ENCODE measurements at places on chromosomes 12 and 14.
A peak's percentile ranks its signal among the peaks of the same experiment; 100 is the strongest.

GRCh38 chr12:76643438-76643837, 83.9 kb upstream of the OSBPL8 start:
- no peak for DNase-seq

- DNase-seq: no peak
Observed at GRCh38 chr14:93778453-93778852, 9.8 kb downstream of the PRIMA1 start.

- DNase-seq: no peak
Observed at GRCh38 chr14:51592836-51593235, 58.9 kb upstream of the FRMD6 start.

GRCh38 chr14:103886304-103887169, 39.2 kb upstream of the PPP1R13B start:
- no peak for DNase-seq

DNA sequence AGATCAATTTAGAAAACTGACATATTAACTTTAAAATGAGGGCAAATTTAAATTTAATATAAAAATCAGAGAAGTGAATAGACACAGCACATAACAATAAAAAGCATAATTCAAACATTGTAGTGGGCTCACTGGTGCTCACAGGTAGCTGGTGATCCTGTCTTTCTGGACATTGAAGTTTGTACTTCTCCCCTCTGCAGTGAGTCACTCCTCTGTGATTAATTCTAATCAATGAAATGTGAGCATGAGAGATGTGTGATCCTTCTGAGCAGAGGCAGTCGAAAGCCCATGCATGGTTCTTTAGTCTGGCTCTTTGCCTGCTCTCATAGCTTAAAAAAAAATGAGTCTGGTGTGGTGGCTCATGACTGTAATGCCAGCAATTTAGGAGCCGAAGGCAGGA, 59.0 kb upstream of the RERGL start:
- no peak for DNase-seq

GRCh38 chr14:69315301-69315700, 55.3 kb downstream of the GALNT16 start:
- no peak for DNase-seq

GRCh38 chr12:52020539-52021336, 14.0 kb downstream of the TAMALIN start:
- no peak for DNase-seq

DNA sequence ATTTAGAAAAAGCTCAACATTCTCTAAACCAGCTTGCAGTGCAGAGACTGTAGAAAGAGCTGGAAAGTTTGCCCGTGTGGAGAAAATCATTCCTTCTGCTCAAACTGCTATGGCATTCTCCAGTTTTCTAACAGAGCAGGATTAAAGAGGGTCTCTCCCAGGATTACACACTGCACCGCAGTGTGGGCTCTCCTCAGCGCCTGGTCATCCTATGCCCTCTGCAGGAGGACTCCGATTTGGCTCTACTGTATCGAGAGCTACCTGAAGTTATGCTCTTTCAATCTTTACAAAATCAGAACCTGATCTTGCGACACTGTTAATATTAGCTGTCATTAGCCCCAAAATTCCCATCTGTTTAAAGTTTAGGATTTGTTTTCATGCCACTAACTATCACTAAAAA, 33.0 kb downstream of the BHLHE41 start:
- no peak for DNase-seq

GRCh38 chr12:67674417-67674816, 25.9 kb downstream of the DYRK2 start:
- no peak for DNase-seq

- DNase-seq: no peak
Observed at GRCh38 chr14:75825147-75825592, 156.6 kb downstream of the TGFB3 start.

DNA sequence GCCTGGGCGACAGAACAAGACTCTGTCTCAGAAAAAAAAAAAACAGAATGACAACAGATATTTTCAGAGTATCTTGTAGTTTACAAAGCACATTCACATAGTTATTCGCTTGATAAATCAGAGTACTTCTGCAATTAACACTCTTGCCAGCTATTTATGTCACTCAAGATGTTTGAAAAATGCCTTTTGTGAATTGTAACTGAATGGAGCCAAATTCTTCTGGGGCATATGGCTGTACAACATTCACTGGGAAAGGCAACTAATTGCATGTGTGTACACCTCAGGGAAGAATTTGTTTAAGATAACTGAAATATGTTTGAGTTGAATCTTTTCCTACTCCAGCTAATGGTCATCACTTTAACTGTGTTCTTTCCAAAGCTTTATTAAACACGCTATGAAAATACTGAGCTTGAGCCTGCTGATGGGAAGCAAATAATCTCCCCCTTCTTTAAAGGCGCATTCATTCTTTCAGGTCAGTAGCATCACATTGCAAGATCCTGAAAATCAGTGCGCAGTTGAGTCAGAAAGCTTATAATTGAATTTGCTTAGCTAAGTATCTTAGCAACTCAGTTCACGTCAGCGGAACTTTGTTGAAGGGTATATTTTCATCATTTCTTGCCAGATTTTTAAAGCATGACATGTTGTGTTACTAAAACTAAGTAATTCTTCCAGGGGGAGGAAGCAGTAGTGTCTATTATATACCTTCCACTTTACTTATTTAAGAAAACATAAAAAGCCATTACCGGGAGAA, 66.6 kb downstream of the SINHCAF start:
- DNase-seq: no peak

DNA sequence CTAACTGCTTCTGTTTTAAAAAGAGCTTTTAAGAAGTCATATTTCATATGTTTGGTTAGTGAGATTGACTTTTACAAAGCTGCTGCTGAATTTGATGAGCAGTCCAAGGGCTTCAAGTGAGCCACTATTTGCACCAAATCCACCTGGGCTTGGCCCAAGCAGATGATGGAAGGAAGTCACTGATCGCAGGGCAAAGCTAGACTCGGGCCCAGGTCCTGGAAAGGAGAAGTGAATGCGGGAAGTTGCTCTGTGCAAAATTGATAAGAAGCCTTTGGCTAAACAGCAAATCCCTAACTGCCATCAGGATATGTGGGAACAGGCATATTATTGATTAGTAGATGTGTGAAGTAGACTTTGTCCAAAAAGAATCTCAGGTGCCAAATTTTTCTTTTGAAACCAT, 30.5 kb downstream of the PLXNC1 start:
- no peak for DNase-seq

DNA sequence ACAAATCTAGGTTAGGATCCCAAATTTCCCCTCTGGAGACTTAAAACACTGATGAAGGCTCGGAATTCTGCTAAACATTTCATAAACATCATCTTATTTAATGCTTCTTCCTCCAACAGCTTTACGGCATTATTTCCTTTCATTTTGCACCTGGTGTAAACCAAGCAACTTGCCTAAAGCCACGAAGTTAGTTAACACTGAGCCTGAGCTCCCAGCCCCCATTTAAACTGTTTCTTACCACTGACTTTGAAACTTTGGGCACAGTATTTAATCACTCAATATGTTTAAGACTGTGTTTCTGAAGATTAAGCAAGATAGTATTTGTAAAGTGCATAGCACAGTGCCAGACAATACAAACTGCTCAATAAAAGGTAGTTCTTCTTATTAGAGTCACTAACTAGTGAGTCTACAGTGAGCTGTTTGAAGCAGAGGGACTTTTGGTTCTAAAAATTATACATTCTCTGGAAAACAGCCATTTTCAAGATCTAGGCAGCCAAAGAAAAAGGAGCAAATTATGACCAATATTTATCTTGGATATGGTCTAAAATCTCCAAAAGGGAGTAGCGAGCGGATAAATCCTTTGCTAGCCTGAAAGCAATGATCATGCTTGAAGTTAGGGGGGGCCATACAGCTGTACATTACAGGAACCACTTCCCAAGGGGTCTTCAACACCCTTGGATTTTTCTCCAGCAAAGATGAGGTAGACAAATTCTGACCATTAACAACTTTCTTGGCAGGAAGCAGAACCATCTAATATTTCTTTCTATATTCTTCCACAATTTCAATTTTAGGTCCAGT, 4.0 kb downstream of the EGLN3 start:
- peak; percentile 97 for DNase-seq

DNA sequence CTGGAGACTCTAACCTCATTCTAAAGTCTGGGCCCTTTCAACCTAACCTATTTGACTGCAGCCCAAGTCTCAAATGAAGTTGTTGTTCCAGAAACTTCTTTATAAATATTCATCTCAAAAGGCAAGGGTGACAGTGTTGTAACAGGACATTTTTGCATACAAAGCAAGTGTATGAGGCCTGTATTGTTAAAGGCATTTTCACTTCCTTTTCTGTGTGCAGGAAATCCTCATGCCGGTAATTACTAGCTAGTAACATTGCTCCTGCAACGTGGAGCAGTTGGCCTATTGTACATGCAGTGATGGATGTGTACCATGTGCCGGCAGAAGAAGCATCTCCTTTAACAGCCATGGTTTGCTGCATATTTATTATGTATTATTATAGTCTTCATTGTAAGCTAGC, 156.5 kb upstream of the RMST start:
- DNase-seq: no peak

DNA sequence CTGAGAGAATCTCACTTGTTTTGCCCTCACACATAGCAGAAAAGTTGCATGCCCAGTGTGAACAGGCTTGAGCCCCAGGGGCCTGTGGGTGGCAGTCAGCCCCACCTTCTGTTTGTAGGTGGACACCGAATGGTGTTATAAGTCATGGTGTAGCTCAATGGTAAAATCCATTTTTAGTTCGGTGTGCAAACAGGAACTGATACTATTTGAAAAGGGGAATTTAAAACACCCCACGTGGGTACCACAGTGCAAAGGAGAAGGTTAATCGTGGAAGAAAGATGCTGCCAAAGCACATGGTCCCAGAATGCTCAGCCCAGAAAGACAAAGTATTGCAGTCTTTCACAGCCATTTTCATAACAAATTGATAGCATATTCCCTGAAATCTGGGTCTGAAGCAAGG, 71.8 kb upstream of the GZMB start:
- DNase-seq: no peak

- no peak for DNase-seq
Observed at GRCh38 chr14:99331811-99332210, 59.8 kb upstream of the BCL11B start.

DNA sequence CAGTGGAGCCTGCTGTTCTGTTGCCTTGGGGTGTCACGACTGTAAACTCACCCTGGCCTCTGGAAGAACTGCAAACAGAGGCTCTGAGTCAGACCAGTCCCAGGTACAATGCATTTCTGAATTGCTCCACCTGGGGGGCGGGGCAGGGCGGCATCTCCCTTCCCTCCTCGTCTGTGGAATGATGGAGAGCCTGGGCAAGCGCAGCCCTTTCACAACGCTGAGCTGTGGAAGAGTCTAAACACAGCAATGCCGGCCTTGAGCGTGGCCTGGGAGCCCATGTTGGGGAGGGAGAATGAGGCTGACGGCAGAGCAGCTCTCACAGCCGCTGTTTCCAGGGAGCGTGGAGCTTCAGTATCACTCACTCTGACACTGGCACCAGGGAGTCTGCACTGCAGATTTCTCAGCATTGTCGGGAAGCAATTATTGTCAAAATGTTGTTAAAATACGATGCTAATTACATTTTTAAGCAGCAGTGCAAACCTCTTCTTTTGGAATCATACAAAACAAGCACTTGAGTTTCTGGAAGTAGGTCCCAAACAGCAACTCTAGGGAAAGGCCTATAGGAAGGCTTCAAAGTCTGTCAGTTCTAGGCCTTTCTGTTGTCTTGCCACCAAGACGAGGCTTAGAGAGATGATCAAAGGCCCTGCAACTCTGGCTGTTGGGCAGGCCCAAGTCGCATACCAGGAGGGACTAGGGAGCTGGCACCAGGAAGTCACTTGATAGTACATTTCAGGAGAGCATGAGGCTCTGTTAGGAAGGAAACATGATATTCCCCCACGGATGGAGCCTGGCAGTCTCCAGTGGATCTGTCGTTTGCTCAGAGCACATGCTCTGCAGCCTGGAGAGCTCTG, 244.0 kb upstream of the FKBP4 start:
- DNase-seq: peak; percentile 57

DNA sequence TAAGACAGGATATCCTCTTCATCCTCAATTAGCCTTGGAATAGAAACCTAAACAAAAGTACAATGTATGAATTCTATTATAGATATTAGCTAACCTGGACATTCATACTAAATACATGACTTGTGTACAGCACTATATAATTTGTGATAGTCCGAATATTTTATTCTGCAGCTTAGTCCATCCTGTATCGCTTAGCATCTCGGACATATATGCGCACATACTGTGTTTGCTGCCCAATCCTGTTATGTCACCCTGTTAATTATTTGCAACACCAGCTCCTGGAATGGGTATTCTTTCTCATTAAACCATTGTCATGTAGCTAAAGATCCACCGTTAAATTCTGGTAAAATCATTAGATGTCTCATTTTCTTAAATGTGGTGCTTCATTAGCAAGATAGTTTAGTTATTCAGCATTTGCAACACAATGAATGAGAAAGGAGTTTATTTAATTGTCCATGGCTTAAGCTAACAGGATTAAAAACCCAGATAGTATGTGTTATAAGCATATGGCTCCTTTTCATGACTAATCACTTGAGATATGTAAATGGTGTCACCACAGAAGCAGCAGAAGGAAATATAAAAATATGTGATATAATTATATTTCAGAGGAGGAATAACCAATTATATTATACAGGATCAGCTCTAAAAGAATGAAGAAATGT, 156.0 kb upstream of the ARHGAP5 start:
- no peak for DNase-seq

DNA sequence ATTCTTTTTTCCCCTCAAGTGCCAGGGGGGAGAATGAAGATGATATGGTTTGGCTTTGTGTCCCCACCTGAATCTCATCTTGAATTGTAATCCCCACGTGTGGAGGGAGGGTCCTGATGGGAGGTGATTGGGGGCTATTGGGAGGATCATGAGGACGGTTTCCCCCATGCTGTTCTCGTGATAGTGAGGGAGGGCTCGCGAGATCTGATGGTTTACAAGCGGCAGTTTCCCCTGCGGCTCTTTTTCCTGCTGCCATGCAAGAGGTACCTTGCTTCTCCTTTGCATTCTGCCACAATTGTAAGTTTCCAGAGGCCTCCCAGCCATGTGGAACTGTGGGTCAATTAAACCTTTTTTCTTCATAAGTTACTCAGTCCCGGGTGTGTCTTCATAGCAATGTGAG, 173.7 kb downstream of the CAND1 start:
- no peak for DNase-seq

DNA sequence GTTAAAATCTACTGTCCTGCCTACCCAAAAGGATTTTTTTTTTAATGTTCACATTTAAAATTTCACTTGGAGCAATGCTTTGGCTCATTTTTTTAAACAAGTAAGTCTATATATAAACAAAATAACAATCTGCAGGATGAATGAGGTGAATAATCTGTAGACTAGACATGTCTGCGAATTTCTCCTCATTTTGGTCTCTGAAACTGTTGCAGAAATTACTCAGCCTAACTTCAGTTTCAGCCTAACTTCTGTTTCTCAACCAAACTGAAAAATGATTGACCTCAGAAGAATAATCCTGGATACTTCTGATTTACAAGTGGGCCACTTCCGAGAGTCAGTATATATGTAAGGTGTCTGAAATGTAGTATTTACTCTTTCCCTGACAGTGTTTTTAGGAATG, 39.8 kb upstream of the NPAS3 start:
- DNase-seq: no peak

GRCh38 chr12:109544955-109545531, 28.3 kb downstream of the MMAB start:
- no peak for DNase-seq
